ENCODE measurements at places on chromosomes 2 and 18.

GRCh38 chr2:317501-318424 lies 29.9 kb upstream of the ALKAL2 start:
- H3K27ac ChIP-seq, result no peak overlapping the region
- DNase-seq, result no peak
- no peak overlapping the region for H3K4me3 ChIP-seq

- no peak for DNase-seq
- no peak overlapping the region for H3K4me3 ChIP-seq
- no peak overlapping the region for H3K27ac ChIP-seq
- no peaks in the 10 kb centered on the region for H3K27me3 ChIP-seq
- no peaks in the 10 kb centered on the region for H3K36me3 ChIP-seq
These were observed 31.4 kb upstream of the DUSP2 start for GRCh38 chr2:96176661-96177060.

DNA sequence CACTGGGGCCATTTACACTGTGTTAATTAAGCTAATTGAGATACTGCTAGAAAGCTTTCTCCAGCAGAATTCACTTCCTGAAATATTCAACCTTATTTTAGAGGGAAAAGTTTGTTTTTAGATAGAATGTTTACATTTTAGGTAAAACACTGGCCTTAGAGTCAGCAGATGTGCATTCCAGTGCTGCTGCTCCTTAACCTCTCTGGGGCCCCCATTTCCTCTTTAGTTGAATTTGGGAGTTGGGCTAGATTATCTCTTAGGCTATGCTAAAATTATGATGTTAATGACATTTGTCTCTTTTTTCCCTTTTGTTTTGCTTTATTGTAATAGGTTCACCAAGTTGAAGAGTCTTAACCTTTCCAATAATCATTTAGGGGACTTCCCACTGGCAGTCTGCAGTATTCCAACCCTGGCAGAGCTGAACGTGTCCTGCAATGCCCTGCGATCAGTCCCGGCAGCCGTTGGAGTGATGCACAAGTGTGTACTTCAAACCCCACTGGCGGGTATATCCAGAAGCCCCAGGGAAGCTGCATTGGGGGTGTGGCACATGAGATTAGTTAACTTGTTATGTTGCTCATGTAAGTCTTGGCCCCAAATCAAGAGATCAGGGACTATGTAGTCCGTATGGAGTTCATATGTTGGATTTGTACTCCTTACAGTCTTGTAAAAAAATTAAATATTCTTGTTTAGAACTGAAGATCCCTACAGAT lies 179.5 kb downstream of the PHLPP1 start:
- no peak overlapping the region for H3K4me3 ChIP-seq
- H3K27ac ChIP-seq, result no peak overlapping the region
- H3K27me3 ChIP-seq, result no peaks in the 10 kb centered on the region
- peaks cover 45% of the 10 kb centered on the region for H3K36me3 ChIP-seq
- H3K4me1 ChIP-seq, result no peaks in the 10 kb centered on the region
- no peak for DNase-seq

DNA sequence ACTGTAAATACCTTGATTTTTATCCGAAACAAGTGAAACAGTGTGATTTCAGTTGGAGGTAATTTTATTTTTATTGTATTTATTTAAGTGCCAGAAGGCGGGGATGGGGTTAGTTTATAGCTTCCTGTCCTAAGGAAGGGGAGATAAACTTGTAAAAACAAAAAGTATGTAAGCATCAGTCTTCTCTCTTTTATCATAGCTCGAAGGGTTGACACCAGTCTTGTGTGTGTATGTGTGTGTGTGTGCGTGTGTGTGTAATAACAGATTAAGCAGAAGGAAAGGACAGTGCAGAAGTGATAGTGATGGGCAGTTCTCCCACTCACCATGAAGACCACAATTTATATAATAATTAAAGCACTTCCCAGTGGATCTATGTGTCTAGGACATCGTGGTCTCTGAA lies 793.3 kb downstream of the PLCL1 start:
- no peak for DNase-seq
- no peak overlapping the region for H3K27ac ChIP-seq
- no peaks in the 10 kb centered on the region for H3K36me3 ChIP-seq
- H3K27me3 ChIP-seq, result no peaks in the 10 kb centered on the region
- H3K4me1 ChIP-seq, result no peaks in the 10 kb centered on the region

DNA sequence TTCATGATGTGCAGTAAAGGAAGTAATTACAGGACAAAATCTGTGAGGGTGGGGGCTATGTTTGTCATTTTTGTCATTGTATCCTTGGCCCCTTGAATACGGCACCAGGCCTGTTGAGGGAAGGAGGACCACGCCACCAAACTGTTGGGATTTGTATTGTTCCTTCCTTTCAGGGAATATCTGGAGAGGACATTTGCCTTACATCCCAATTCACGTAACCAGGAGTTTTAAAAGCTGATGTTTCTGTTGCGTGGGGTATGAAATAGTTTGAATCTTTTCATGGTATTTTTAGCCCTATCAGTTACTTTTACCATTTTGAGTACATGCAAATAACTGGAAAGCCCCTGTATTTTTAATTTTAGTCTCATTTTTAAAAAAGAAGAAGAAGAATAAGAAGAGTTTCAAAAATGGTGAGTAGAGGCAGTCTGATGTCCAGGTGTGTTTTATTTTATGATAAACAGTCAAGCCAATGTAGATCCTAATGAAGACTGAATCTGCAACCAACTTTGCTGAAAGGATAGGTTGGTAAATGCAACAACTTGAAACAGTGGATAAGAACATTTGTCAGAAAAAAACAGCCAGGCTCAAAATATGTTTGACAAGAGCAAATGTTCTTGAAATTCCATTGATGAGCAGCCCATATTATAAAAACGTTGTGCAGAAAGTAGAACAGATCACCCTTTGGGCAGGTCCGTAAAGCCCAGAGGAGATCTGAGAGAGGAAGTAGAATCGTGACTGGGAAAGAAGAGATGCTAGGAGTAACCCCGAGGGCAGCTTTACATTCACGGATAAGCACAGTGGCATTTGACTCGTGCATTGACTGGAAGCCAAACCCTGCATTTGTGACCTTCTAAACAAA lies 54.5 kb downstream of the RASGRP3 start:
- no peaks in the 10 kb centered on the region for H3K4me1 ChIP-seq
- no peaks in the 10 kb centered on the region for H3K36me3 ChIP-seq
- no peak overlapping the region for H3K4me3 ChIP-seq
- no peak overlapping the region for H3K27ac ChIP-seq

GRCh38 chr2:219769090-219769910 lies 141.9 kb downstream of the SLC4A3 start:
- no peaks in the 10 kb centered on the region for H3K36me3 ChIP-seq
- no peak overlapping the region for H3K4me3 ChIP-seq
- H3K4me1 ChIP-seq, result no peaks in the 10 kb centered on the region
- peak overlapping the region; percentile 70 for H3K27ac ChIP-seq
- no peaks in the 10 kb centered on the region for H3K27me3 ChIP-seq

Data from heart right ventricle (tissue), 16 donors.